Stimulated activated CD4-positive, alpha-beta T cell treated with anti-CD3 and anti-CD28 coated beads, TNF-alpha, amount 100 ng/mL, for 4 hours (primary cell): ENCODE measurements at places on chromosomes 12 and 14.

DNA sequence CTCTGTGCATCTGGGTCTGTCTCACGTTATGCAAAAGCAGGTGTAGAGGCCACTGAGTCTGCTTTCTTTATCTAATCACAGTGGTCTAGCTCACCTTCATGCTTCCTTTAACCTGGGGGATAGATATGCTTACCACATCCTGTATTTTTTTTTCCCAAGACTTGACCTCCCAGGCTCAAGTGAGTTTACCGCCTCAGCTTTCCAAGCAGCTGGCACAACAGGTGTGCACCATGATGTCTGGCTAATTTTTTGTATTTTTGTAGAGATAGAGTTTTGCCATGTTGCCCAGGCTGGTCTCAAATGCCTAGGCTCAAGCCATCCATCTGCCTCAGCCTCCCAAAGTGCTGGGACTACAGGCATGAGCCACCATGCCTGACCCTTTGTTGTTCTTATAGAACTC lies 236.0 kb downstream of the ATP23 start:
- DNase-seq = no peak

DNA sequence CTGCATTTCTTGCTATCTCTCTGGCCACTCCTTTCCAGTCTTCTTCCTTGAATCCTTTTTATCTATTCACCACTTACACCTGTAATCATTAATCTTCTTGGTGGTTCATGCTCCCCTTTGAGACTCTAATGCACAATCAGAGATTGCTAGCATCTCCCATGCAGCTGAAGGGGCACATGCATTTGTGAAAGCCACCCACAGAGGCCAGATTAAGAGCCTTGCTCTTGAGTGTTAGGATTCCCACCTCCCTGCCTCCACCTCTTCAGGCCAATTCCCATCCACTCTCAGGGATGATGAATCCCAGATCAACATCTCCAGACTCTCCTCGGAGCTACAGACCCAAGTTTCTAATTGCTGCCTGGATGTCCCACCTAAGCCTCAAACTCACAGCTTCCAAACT lies 19.4 kb upstream of the KRT18 start:
- DNase-seq = no peak

DNA sequence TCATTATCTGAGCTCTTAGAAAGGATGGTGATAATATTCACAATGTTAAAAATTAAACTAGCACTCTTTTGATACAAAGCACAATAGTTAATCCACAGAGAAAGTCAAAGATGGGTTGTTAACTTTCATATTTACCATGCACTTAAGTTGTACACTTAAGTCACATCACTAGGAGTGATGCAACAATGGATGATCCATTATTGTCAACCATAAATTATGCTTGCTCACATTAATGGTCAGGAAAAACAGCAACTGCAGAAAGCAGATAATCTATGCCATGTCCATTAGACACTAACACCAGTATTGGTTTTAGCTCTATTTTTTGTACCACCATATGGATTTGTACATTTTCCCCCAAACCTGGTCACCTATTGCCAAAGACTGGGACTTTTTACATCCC lies 195.5 kb downstream of the FOXA1 start:
- no peak for DNase-seq

DNA sequence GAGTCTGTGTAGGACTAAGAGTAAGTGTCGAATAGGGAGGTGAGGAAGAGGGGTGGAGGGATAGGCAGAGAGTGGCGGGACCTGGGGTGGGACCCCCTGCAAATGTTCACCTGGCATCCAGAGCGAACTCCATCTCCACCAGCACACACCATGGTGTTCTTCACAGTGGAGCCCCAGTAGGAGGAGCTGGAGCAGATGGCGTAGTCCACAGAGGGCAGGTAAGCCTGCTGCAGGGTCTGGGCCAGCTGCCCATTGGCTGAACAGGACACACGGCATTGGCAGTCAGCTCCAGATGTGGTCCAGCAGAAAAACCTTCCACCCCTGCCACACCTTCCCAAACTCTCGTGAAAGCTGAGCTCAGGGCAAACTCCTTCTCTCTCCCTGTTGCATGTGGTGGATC lies 6.7 kb downstream of the CELA1 start:
- DNase-seq = no peak

DNA sequence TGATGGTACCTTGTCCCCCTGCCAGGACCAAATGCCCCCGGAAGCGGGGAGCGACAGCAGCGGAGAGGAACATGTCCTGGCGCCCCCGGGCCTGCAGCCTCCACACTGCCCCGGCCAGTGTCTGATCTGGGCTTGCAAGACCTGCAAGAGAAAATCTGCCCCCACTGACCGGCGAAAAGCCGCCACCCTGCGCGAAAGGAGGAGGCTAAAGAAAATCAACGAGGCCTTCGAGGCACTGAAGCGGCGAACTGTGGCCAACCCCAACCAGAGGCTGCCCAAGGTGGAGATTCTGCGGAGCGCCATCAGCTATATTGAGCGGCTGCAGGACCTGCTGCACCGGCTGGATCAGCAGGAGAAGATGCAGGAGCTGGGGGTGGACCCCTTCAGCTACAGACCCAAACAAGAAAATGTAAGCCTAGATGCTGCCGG lies 410 bp downstream of the MYF6 start:
- no peak for DNase-seq

- DNase-seq = no peak
These were observed 98.5 kb upstream of the PLEKHA5 start for GRCh38 chr12:19031032-19031431.

GRCh38 chr12:133233006-133233405 lies 2.7 kb downstream of the ANHX start:
- DNase-seq = no peak

DNA sequence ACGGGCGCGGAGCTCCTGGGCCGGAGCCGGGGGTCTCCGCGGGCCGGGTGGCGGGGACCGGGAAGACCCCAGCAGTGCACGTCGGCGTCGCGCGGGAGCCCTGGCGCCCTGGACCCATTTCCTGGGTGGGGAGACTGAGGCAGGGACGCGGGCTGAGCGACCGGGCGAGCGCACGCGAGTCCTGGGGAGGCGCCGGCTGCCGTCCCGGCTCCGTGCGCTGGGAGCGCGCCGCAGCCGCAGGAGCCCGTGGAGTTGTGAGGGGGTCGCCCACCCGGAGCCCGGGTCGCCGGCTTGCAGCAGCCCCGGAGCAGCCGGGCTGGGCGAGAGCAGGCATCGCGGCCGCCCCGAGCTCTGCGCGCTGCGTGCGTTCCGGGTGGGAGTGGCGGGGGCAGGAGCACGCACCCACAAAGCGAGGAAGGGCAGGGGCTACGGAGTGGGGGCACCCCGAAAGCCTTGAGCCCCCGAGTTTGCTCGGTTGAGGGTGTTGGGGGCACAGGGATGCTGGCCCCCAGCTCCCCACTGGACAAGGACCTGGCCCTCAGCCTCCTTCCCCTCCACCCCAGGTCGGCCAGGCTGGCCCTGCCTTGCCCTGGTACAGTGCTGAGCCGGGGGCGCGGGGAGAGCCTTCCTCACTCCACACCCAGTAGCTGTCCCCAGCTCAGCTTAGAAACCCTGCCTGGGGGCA lies 620 bp downstream of the MMP17 start:
- DNase-seq = no peak

DNA sequence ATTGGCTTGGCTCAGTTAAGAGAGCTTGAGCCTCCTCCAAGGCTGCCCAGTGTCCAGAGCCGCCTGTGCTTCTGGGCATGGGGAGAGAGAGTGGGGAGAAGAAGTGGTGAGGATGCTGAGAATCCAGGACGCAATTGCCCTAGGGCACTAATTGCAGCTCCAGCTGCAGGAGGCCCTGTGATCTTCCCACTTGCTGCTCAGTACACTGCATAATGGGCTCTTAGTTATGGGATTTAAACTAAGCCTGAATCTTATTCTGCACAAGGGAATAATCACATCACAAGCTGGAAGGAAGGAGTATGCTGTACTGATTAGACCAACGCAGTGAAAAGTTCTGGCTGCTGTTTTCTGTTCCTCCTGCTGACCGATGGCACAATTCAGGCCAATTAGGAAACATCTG lies 101.0 kb upstream of the PRMT8 start:
- no peak for DNase-seq

- DNase-seq = no peak
These were observed 4.0 kb downstream of the GLT1D1 start for GRCh38 chr12:128857133-128857763.

DNA sequence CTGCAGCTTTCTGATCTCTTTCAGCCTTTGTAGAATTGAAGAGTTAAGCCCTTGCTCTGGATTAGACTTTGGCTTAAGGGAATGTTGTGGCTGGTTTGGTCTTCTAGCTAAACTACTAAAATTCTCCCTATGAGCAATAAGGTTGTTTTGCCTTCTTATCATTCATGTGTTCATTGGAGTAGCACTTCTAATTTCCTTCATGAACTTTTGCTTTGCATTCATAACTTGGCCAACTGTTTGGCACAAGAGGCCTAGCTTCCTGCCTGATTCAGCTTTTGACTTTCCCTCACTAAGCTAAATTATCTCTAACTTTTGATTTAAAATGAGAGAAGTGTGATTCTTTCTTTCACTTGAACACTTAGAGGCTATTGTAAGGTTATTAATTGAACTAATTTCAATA lies 384.3 kb downstream of the RAD51B start:
- no peak for DNase-seq

DNA sequence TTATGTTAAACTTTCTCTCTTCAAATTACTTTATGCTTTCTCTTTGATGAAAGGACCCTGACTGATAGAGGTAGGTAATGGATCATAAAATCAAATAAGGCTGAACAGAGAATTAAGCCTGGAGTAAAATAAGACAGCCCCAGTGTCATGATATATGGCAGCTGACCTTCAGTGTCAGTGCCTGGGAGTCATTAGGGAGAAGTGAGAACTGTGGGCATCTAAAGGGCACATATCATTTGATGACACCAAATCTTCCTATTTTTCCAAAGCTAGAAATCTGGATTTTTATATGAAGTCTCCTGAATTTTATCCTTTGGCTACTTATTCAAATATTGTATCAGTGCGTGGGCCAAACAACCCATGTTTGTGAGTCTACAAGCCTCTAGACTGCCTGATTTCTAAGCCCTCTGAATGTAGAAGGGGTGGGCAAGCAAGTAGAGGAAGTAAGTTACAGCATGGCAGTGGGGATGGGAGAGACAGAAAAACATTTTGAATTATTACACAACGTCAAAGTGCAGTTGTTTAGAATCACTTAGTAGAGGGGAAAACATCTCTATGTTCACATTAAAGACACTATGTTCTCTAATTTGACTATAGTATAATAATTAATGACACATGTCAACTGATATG lies 10.0 kb downstream of the SLC39A9 start:
- no peak for DNase-seq

GRCh38 chr12:57046086-57046791 lies 3.7 kb downstream of the MYO1A start:
- DNase-seq = no peak

- no peak for DNase-seq
These were observed 95.0 kb downstream of the FBXL14 start for GRCh38 chr12:1499351-1499750.

GRCh38 chr14:103881268-103882201 lies 34.2 kb upstream of the PPP1R13B start:
- DNase-seq = no peak

DNA sequence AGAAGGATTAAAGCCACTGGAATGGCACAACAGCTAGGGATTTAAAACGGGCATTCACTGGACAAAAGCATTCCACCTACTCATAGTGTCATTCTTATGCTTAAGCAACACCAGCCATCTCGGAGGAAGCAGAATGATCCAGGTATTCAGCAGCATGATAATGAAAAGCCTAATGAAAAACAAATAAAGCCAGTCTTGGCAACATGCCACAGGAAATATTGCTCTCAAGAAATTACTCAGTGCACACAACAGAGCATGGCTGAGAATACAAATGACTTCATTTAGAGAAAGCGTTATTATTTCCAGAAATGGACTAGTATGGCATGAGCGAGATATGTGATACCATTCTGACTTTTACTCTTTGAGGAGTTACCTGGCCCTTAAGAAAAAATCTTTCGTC lies 442.2 kb downstream of the APAF1 start:
- no peak for DNase-seq

GRCh38 chr12:72535212-72535990 lies 263.2 kb downstream of the TRHDE start:
- DNase-seq = no peak

DNA sequence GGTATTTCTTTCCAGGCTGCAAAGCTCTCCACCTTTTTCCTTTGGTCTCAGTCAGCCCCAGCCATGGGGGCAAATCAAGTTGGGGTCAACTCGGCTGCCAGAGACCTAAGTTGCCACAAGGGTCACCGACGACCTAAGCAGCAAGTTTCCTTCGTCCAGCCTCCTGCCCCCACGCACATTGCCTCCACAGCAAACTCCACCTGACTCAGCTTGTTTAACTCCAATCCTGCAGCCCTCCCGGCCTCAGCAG lies 767 bp upstream of the KCNMB4 start:
- DNase-seq = no peak

DNA sequence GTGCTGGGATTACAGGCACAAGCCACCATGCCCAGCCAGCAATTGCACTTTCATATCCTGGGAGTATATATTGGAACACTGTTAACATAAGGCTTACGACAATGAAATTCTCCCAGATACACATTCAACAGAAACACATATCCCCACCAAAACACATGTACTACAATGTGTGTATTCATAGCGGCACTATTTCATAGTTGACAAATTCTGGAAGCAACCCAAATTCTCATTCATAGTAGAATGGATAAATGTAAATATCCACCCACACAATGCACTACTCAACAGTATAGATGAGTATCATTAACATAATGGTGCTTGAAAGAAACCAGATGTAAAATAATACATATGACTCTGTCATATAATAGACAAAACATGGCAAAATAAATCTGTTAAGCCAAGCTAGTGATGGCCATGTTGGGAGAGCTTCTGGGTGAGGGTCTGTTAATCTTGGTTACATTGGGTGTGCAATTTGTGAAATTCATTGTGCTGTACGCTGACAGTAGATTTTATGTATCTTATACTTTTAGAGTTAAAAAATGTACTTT lies 2.6 kb upstream of the DNAAF2 start:
- DNase-seq = no peak

GRCh38 chr12:124607681-124608425 lies 40.4 kb upstream of the NCOR2 start:
- no peak for DNase-seq

- no peak for DNase-seq
These were observed 72.4 kb downstream of the TMTC1 start for GRCh38 chr12:29711381-29711780.

DNA sequence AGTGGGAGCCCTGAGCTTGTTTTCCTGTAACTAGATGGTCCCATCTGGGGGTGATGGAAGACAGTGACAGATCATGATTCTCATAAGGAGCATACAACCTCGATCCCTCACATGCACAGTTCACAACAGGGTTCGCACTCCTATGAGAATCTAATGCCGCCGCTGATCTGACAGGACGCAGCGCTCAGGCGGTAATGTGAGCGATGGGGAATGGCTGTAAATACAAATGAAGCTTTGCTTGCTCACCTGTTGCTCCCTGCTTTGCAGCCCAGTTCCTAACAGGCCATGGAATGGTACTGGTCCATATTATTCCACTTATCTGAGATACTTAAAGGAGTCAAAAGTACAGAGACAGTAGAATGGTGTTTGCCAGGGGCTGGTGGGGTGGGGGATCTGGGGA lies 9.9 kb upstream of the CEP83 start:
- no peak for DNase-seq

- no peak for DNase-seq
These were observed 698.9 kb downstream of the BCL11B start for GRCh38 chr14:98573082-98573481.

GRCh38 chr12:26845057-26845666 lies 12.2 kb upstream of the ITPR2 start:
- DNase-seq = no peak
